ENCODE measurements at places on chromosomes 11 and 22. TPM values are rescaled to one million over a fixed set of nuclear protein-coding genes. Genes with fewer than 3 reads are reported as not detected.
A peak's percentile ranks its signal among the peaks of the same experiment; 100 is the strongest.

DNA sequence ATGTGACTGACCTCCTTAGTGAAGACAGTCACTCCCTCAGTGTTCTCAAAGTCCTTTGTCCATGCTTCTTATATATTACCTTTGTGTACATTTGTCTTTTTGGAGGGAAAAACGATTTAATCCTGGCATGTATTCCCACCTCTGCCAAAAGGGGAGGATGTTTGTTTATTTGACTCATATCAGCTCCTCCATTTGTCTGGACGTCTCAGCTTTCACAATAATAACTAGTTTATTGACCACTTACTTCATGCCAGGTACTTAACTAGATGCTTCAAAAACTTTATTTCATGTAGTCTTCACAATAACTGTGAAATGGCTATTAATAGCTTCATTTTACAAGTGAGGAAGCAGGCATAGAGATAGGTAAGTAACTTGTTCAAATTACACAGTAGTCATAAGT, 5.3 kb downstream of the TBCEL start:
- no peaks in the 10 kb centered on the region for H3K4me1 ChIP-seq
- no peaks in the 10 kb centered on the region for H3K36me3 ChIP-seq
- H3K27me3 ChIP-seq = no peaks in the 10 kb centered on the region
- no peak for DNase-seq
- no peak overlapping the region for H3K4me3 ChIP-seq

GRCh38 chr22:42066937-42067336, 3.7 kb downstream of the NAGA start:
- H3K36me3 ChIP-seq = peaks cover 29% of the 10 kb centered on the region
- H3K4me1 ChIP-seq = peaks cover 16% of the 10 kb centered on the region
- DNase-seq = no peak
- H3K27ac ChIP-seq = no peak overlapping the region
- H3K4me3 ChIP-seq = no peak overlapping the region
- no peaks in the 10 kb centered on the region for H3K27me3 ChIP-seq

- DNase-seq = no peak
- H3K36me3 ChIP-seq = peaks cover 78% of the 10 kb centered on the region
- peaks cover 15% of the 10 kb centered on the region for H3K4me1 ChIP-seq
- H3K4me3 ChIP-seq = no peak overlapping the region
These were observed 18.4 kb downstream of the TNKS1BP1 start for GRCh38 chr11:57306161-57306876.

DNA sequence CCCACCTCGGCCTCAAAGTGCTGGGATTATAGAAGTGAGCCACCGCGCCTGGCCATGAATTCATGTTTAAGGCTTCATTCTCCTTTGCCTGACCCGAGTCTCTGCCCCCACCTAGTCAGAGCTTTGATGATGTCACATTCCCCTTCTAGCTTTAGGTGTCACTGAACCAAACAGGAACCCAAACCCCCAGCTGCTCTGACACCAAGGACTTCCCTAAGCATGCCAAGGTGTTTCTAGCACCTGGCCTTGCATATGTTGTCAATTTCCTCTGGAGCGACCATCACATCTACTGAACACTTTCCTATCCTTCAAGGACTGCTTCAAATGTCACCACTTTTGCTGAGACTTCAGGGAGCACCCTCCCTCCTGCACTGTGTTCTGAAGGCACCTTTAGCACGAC, 2.3 kb downstream of the F2 start:
- peaks cover 6% of the 10 kb centered on the region for H3K4me1 ChIP-seq
- no peaks in the 10 kb centered on the region for H3K27me3 ChIP-seq
- H3K27ac ChIP-seq = no peak overlapping the region

GRCh38 chr11:119523539-119524157, 100.7 kb upstream of the THY1 start:
- no peaks in the 10 kb centered on the region for H3K27me3 ChIP-seq
- no peaks in the 10 kb centered on the region for H3K36me3 ChIP-seq
- no peak overlapping the region for H3K4me3 ChIP-seq
- H3K4me1 ChIP-seq = no peaks in the 10 kb centered on the region
- no peak for DNase-seq

DNA sequence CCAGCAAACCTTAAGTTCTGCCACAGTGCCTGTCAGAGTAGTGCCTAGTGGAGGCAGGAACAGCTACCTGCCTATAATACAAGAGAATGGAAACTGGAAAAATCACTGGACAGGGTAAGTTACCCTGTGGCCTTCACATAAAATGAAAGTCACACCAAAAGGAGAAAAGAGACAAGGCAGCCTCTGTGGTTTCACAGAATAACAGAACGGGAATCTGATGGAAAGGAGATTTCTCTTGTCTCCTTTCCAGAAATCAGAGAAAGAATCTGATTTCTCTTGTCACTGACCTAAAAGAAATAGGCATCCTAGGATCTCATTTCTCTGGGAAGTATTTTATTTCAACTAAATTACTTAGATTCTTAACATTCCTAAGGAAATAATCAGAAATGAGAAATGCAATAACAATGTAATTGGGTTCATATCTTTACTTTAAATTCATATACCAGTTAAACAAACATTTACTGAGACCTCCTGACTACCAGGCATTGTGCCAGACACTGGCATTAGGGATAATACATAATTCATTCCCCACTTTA, 41.6 kb downstream of the PRCP start:
- peak overlapping the region; percentile 95 for H3K27ac ChIP-seq
- H3K4me1 ChIP-seq = peaks cover 58% of the 10 kb centered on the region
- no peaks in the 10 kb centered on the region for H3K36me3 ChIP-seq
- H3K27me3 ChIP-seq = no peaks in the 10 kb centered on the region
- no peak overlapping the region for H3K4me3 ChIP-seq

GRCh38 chr11:13907678-13908077, 54.8 kb upstream of the SPON1 start:
- 0 out of 2 replicates have a peak, but pooled peaks cover 3% of the 10 kb centered on the region for H3K27me3 ChIP-seq
- H3K27ac ChIP-seq = no peak overlapping the region
- DNase-seq = no peak
- H3K4me1 ChIP-seq = no peaks in the 10 kb centered on the region
- H3K36me3 ChIP-seq = no peaks in the 10 kb centered on the region

GRCh38 chr11:1924181-1924580, 4.7 kb downstream of the TNNT3 start:
- no peak for DNase-seq
- H3K4me3 ChIP-seq = no peak overlapping the region
- H3K36me3 ChIP-seq = no peaks in the 10 kb centered on the region
- H3K27ac ChIP-seq = no peak overlapping the region
- peaks cover 5% of the 10 kb centered on the region for H3K27me3 ChIP-seq

GRCh38 chr11:29562183-29562582, 454.6 kb downstream of the KCNA4 start:
- H3K4me1 ChIP-seq = no peaks in the 10 kb centered on the region
- no peak for DNase-seq
- H3K36me3 ChIP-seq = no peaks in the 10 kb centered on the region

GRCh38 chr22:41687901-41688364, 734 bp downstream of the SNU13 start:
- peak overlapping the region; percentile 62 for H3K4me3 ChIP-seq
- peaks cover 38% of the 10 kb centered on the region for H3K4me1 ChIP-seq
- DNase-seq = peak; percentile 37
- H3K27ac ChIP-seq = peak overlapping the region; percentile 84
- peaks cover 21% of the 10 kb centered on the region for H3K36me3 ChIP-seq
- no peaks in the 10 kb centered on the region for H3K27me3 ChIP-seq

- H3K27ac ChIP-seq = no peak overlapping the region
- no peak overlapping the region for H3K4me3 ChIP-seq
- no peaks in the 10 kb centered on the region for H3K27me3 ChIP-seq
- H3K4me1 ChIP-seq = no peaks in the 10 kb centered on the region
- no peaks in the 10 kb centered on the region for H3K36me3 ChIP-seq
These were observed 263.1 kb downstream of the TMEM135 start for GRCh38 chr11:87300640-87301380.

GRCh38 chr11:134479206-134480135, 67.4 kb upstream of the B3GAT1 start:
- H3K4me3 ChIP-seq = no peak overlapping the region
- no peaks in the 10 kb centered on the region for H3K4me1 ChIP-seq
- DNase-seq = no peak
- no peaks in the 10 kb centered on the region for H3K36me3 ChIP-seq
- no peak overlapping the region for H3K27ac ChIP-seq

- peaks cover 52% of the 10 kb centered on the region for H3K36me3 ChIP-seq
- peak within 1 kb of the TSS; percentile 63 for H3K4me3 ChIP-seq
- peak; percentile 89 for DNase-seq
- H3K27me3 ChIP-seq = no peaks in the 10 kb centered on the region
- 0 out of 2 replicates have a peak, but pooled peaks cover 3% of the 10 kb centered on the region for H3K4me1 ChIP-seq
These were observed at the start of the genes RPS25 and TRAPPC4 for GRCh38 chr11:119018074-119018938. RPS25 (minus strand) TSS chr11:119018343; CDS start chr11:119018284, 59 bp downstream. TRAPPC4 (plus strand) TSS chr11:119018766; CDS start chr11:119018796, 30 bp downstream.

TAGLN gene
- total RNA-seq = 717 TPM

CFAP300 gene
- 2.1 TPM for total RNA-seq
